Activated naive CD4-positive, alpha-beta T cell (primary cell): ENCODE measurements at places on chromosomes 1 and 21.

GRCh38 chr21:26168371-26168770 lies 2.2 kb downstream of the APP start:
- no peak for DNase-seq

DNA sequence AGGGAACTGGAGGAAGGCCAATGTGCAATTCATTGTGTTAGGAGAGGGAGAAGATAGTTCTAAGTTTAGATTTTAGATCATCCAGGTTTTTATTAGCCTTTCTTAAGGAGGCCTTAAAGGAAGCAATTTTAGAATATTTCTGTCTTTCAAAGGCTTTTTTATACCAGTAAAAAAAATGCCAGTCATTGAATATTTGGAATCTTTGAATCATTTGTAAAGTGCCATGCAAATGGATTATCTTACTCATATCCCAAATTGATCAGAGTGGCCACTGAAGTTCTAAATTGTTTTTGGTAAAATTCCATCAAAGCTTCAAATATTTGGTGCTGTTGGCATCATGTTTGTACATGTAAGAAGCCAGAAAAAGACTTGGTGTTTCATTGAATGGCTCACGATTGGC lies 244.8 kb downstream of the RPS6KC1 start:
- DNase-seq = no peak

GRCh38 chr1:94805912-94806311 lies 14.2 kb upstream of the SLC44A3 start:
- DNase-seq = no peak

GRCh38 chr21:32336711-32337110 lies 38.1 kb downstream of the MRAP start:
- no peak for DNase-seq

GRCh38 chr21:44845418-44846223 lies 27.8 kb upstream of the SUMO3 start:
- DNase-seq = peak; percentile 23

GRCh38 chr1:1398677-1399186 lies 403 bp downstream of the CCNL2 start:
- DNase-seq = no peak

DNA sequence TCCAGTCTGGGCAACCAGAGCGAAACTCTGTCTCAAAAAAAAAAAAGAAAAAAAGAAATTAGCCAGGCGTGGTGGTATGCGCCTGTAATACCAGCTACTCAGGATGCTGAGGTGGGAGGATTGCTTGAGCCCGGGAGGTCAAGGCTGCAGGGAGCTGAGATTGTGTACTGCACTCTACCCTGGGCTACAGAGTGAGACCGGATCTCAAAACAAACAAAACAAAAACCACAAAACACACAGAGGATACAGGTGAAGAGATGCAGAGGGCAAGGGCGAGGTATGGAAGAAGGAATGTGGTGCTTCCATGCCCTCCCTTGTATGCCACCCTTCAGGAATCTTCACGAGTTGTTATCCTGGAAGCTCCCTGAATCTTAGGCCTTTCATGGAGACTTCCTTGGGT lies 68.5 kb downstream of the NDUFS5 start:
- DNase-seq = no peak

DNA sequence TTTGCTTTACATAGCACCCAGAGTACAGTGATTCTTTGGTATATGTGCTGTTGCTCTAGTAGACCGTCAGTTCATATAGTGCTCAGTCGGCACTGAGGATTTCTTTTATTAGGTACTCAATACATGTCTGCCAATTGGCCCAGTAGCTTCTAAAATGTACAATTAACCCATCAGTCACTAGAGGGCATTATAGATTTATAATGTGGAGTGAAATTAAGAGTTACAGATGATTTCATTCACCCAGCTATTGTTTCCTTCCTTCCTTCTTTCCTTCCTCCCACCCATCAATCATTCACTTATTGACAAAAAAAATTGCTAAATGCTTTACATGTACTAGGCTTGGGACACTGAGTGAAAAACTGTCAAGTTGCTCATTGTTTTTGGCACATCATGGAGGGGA lies 263.6 kb upstream of the USP24 start:
- DNase-seq = no peak

GRCh38 chr1:153567621-153568366 lies 2.1 kb upstream of the S100A2 start:
- no peak for DNase-seq

- DNase-seq = no peak
These were observed 30.1 kb upstream of the VASH2 start for GRCh38 chr1:212920246-212920645.

DNA sequence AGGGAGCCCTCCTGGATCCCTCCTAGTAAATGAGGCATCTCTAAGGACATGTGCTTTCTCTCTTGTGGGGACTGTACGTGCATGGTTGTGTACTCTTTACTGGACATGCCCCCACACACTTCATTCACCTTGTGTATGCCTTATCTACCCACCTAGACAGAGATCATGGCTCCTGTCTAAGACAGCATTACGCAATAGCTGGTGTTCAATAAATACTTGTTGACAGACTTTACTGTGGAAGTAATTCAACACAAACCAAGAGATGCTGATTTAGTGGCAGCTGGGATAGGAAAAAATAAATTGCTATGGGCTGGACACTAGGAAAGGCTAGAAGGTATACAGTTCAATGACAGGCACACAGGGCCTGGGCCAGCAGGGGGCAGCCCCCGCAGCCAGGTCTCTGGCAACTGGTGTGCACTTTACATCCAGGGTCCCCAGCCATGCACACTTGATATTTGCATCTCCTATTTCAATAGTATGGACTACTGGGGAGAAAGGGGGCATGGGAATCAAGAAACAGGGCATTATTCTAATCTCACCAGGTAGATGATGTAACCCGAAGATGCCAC lies 24.2 kb downstream of the TRABD2B start:
- no peak for DNase-seq

- peak; percentile 85 for DNase-seq
These were observed 54.9 kb upstream of the DNAJC6 start for GRCh38 chr1:65254320-65255034.

DNA sequence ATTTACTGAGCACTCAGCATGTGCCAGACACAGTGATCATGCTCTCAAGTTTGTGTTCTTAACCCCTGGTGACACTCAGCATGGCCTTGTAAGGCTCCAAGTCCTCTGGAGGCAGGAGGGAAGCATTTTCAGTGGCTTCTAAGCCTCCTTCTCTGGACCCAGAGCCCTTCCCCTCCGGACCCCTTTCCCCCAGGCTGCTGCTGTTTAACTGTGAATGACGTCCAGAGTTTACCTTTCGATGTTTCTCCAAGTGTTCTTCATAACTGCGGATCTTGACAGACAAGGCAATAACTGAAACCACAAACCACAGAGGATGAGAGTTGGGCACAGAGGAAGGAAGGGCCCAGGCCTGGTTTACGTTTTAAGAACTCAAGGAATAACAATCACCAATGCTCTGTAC lies 6.5 kb downstream of the MRPS15 start:
- no peak for DNase-seq

DNA sequence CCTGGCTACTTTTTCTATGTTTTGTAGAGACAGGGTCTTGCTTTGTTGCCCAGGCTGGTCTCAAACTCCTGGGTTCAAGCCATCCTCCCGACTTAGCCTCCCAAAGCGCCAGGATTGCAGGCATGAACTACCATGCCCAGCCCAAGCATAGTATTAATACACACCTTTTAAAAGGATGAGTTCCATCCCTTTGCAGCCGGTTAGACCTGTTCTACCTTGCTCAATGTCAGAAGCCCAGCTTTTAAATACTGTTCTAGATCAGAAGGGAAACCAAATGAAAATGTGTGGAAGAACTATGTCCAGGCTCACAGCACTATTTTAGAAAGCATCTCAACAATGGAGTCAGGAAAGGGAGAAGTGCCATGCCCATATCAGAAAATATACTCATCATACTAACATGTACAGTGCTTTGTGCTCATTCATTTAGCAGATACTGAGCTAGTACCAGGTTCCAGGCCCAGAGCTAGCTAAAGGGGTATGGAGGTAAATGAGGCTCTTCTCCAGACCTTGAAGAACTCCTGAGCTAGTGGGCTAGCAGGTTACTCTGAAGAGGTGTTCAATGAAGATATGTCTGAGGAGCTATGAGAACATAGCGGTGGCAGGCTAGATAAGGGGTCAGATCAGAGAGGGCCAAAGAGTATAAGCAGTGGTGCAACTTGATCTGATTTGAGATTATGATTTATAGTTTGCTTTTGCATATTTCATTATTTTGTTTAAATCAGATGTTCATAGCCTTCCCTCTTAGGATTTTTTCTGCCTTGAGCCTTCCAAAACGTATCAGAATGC lies 78.2 kb downstream of the RNF220 start:
- DNase-seq = no peak

DNA sequence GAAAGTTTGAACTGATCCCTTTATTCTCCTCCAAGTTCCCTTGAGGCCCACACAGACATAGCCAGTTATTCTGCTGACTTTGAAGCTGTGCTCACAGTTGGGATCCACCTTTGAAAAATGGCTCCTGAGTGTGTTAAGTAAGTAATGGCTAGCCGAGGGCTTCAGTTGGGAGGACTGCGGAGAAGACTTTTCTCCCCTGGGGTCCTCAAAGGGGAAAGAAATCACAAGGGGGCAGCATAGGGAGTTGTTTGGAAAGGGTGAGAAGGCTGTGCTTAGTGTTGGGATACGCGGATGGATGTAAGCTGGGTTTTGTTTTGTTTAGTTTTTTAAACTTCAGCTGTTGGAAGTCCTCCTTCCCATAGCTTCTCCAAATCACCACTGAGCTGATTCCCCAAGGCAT lies 8.3 kb downstream of the PGM1 start:
- no peak for DNase-seq

GRCh38 chr1:242802973-242803372 lies 278.5 kb upstream of the PLD5 start:
- no peak for DNase-seq

DNA sequence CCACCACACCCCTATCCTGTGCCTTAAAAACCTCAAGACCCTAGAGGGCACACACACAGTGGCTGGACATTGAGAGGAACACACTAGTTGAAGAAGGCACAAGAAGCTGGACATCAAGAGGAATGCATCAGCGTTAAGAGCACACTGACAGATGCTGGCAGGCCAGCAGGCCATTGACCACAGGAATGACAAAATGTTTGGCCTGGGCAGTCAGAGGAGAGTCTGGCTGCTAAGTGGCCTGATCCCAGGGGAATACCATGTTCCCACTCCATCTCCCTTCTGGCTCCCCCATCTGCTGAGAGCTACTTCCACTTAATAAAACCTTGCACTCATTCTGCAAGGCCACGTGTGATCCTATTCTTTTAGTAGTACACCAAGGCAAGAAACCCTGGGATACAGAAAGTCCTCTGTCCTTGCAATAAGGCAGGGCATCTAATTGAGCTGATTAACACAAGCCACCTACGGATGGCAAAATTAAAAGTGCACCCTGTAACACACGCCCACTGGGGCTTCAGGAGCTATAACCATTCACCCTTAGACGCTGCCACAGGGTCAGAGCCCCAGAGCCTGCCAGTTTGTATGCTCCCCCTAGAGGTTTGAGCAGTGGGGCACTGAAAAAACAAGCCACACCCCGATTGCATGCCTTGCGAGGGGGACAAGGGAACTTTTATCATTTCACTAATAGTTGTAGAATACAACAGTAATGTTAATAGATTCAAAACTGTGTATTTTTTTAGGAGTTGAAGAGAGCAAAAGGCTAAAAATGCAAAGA lies 1216.1 kb upstream of the NCAM2 start:
- no peak for DNase-seq

- no peak for DNase-seq
These were observed 8.8 kb upstream of the TIAM1 start for GRCh38 chr21:31352836-31353235.

DNA sequence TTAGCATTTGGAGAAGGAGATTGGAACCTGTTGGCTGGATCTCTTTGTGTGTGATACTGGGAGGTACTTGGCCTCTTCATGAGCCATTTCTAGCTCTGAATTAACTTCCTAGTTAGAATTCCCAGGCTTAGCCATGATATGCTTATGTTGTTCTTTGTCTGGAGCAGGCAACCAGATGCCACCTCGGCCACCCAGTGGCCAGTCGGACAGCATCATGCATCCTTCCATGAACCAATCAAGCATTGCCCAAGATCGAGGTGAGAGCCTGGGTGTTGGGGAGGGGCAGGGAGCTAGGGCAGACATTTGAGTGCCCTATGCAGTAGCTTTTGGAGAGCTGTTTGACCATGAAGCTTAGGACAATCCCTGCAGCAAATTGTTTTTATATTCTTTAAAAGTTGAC lies 26.5 kb upstream of the PIGV start:
- DNase-seq = no peak

DNA sequence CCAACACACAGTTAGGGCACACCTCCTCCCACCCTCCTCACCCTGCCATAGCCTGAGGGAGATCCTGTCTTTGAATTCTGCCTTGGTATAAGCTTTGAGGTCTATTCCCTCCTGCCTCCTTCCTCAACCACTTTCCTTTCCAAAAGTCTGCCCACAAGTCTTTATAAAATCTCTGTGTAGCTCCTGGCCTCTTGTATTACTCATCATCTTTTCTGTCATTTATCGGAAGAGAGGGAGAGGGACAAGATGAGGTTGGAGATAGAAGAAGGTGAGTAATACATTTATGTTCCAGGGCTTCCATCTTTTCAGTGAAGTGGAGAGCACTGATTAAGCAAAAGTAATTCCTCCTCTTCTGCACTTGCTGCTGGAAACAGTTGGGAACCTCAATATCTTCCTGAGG lies 30.5 kb upstream of the EFCAB14 start:
- DNase-seq = no peak

DNA sequence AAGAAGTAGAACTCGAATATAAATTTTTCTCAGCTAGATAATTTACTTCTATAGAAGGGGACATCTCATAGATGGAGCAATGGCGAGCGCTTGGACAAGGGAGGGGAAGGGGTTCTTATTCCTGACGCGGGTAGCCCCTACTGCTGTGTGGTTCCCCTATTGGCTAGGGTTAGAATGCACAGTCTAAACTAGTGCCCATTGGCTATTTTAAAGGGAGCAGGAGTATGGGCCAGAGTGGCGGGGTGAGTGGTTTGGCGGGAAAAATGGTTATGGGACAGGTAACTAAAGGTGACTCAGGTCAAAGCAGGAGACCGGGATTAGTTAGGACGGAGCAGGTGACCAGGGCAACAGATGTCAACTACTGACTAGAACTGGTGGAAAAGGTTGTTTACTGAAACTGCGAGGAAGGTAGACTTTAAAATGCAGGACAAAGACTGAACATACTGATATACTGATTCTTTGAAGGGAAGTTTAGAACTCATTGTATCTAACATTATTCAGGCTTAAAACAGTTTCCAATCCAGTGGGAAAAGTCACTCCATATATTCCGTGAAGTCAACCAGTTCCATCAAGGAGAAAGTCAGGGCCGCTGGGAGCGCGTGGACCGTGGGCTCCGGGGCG lies 940 bp upstream of the ATAD3A start:
- DNase-seq = no peak

- DNase-seq = no peak
These were observed 100.6 kb upstream of the PLPPR4 start for GRCh38 chr1:99163671-99164070.

GRCh38 chr1:35718492-35719336 lies at the start of gene C1orf216:
Gene C1orf216, minus strand, starts transcription at chr1:35718884. Its CDS starts 2,563 bp downstream, at chr1:35716321.
- peak; percentile 39 for DNase-seq

DNA sequence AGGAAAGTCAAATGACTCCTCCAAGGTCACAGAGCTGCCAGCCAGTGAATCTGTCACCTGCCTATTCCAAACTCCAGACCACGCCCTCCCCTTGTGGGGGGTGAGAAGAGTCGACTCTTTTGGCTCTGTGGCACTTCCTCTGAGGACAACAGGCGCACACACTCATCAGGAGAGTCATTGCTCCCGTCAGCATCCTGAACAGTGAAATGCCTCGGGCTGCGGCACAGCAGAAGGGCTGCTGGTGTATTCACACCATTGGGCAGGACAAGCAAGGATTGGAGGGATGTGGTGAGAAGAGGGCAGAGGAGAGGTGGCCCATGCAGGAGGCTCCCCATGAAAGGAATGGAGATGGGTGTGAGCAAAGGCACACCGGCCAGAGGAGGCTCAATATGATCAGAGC lies 239.0 kb downstream of the TOMM20 start:
- DNase-seq = no peak
